ENCODE measurements at places on chromosomes 3 and 15.

DNA sequence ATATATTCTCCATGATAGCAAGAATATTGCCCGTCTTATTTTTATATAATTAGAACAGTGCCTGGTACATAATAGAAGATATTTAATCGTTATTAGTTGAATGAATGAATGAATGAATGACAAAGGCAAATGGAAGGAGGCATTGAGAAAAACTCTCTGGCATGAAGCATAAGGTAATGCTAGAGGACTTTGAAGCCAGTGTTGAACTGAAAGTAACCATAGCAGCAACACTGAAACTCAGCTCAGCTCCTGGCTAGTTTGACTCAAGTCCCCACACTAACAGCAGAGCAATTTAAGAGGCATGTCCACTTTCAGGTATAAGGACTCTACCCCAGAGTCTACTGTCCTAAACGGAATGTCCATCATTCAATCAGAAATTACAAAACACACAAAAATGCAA, 227.0 kb downstream of the CPNE4 start:
- DNase-seq = no peak

- DNase-seq = no peak
These were observed 129.9 kb upstream of the UBE3A start for GRCh38 chr15:25568751-25569150.

GRCh38 chr15:64774629-64775493, 528 bp downstream of the RBPMS2 start:
- DNase-seq = no peak

DNA sequence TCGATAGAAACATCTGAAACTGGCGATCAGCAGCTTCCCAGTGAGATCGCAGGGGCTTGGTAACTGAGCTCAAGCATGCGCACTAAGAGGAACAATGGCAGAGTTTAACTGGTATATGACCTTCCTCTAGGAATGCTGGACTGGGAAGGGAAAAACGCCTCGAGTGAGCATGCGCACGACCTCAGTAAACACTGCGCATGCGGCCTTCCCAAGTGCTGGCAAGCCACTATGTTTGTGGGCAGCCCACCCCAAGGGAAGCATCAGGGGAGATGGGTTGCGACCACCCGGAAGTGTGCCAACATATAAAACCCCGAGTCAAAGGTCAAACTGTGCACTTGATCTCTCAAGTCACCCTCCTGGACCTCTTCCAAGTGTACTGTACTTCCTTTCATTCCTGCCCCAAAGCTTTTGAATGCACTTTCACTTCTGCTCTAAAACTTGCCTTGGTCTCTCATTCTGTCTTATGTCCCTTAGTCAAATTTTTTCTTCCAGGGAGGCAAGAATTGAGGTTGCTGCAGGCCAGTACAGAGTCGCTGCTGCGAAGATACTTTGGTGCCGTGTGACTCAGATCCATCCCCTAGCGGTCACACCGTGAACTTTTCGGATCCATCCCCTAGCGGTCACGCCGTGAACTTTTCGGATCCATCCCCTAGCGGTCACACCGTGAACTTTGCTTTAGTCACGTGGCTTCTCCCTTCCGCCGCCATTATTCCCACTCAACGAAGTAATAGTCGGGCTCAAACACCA, 243.3 kb downstream of the FAM43A start:
- no peak for DNase-seq

DNA sequence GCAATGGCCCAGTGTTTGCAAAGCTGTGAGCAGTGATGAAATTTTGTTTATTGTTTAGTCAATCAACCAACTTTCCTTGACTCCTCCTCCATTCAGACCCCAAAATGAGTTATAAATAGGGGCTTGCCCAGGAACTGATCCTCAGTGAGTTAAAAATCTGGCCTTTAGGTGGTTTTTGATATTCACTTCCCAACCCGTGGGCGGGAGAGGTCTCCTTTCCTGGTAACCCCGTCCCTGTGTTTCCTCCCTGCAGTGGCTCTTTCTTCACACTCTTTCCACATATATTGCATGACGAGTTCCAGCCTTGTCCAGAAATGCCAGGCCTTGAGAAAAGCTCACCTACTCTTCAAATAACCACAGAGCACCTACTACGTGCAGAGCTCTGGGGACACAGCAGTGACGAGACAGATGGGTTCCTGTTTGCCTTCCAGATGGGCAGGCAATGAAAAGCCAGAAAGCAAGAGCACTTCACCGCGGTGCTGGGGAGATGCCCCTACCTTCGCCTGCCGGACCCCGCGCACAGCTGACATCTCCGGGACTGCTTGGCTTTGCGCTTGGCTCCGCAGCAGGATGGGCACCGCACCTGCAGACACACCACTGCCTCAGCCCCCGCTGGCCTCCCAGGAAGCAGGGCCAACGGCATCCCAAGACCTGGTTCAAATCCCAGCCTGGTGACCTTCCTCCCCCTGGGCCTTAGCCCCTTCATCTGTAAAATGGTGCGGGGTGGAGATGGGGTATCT, 17.2 kb downstream of the SSUH2 start:
- DNase-seq = no peak

GRCh38 chr3:195587406-195587805, 3.7 kb upstream of the APOD start:
- DNase-seq = no peak

GRCh38 chr15:60353245-60353920, 44.4 kb downstream of the ANXA2 start:
- no peak for DNase-seq

GRCh38 chr3:138944929-138945708, 1.8 kb downstream of the FOXL2 start:
- DNase-seq = no peak

- DNase-seq = no peak
These were observed 203.8 kb downstream of the RPLP1 start for GRCh38 chr15:69656271-69657030.

- peak; percentile 26 for DNase-seq
These were observed 161.0 kb downstream of the TCF12 start for GRCh38 chr15:57079446-57079845.

- no peak for DNase-seq
These were observed 65.6 kb downstream of the ZNF609 start for GRCh38 chr15:64525828-64526530.

GRCh38 chr3:159654183-159655134, 334.2 kb upstream of the IL12A start:
- no peak for DNase-seq

DNA sequence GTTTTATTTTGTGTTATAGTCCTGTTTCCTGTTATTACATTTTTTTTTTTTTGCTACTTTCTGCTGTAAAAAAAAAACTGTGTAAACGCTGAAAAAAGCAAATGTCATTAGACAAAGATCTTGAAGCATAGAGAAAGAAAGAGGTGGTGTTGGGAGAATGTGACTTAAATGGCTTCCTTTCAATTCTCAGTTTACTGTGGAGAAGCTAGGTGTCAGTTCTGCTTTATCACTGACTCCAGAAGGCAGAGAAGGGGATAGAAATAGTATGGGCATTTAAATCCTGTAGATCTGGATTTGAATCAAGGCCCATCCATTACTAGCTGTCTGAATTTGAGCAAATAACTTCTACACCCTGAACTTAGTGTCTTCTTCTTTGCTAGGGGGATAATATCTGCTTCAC, 23.0 kb downstream of the PPM1L start:
- no peak for DNase-seq

DNA sequence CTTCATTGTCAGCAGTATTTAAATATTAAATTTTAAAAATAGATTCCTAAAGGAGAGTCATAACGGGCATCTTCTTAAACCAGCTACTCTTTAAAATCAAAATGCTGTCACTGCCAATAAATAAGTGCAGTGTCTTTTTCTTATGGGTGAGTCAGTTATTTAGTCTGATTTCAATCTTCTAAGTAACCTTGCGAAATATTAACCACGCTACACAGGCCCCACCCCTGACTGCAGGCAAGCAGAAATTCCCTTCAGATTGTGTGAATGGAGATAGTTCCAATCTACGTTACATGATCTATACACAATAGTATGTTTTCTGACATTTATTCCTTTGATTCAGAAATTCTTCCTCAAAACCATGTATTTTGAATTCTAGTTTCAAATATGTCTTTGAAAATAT, 141.5 kb downstream of the GADL1 start:
- no peak for DNase-seq

DNA sequence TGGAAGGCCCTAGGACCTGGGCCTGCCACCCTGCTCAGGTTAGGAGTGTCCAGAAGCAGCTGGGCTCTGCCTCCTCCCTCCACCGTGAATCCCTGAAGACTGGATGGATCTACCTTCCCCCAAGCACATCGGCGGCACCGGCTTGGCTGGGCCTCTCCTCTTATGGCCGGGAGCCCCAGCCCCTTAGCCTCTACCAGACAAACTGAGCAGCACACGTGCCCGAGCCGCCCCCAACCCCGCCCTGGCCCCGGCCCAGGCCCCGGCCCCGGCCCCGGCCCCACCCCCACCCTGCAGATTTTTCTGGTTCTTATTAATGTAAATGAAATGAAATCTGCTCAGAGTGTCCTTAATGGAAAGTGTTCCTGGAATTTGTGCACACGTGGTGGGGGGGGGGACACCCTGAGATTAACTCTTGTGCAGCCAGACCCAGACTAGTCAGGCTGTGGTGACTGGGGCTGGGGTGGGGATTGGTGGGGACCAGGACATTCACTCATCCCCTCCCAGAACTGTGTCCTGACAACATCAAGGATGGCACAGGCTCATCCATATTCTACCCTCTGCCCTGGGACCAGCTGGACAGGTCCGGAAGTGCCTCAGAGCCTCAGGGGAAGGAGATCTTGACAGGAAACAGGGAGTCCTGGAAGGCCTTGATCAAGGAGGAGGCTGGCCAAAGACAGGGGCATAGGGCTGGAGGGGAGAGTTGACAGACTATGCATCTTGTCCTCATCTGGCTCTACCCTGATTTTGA, 30.9 kb upstream of the SEMA3F start:
- no peak for DNase-seq

DNA sequence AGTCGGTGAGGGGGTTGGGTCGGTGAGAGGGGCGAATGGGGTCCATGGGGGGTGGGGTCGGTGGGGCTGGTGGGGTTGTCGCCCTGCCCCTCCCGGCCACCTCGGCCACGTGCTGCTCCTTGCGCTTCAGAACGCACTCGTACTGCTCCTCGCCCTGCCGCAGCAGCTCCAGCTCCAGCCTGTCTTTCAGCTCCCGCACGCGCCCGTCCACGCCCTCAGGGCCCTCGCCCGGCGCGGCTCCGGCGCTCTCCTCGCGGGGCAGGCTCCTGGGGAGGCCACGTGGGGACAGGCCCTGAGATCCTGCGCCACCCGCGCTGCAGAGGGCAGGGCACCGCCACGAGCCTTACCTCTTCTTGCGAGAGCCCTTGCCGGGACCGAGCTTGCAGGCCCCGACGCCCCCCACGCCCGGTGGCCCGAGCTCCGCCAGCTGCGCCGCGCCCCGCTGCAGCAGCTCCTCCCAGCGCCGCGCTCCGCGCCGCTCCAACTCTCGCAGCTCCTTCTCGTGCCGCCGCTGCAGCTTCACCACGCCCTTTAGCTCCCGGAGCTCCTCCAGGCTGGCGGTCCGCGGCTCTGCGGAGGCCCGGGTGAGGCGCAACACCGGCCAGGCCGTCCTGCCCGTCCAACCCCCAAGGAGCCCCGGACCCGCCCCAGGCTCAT, 8.2 kb upstream of the ANKRD63 start:
- DNase-seq = no peak

- no peak for DNase-seq
These were observed 99.0 kb upstream of the MEF2A start for GRCh38 chr15:99466701-99467337.

GRCh38 chr15:41852736-41853590, 14.3 kb downstream of the PLA2G4B start:
- DNase-seq = no peak

GRCh38 chr3:51353131-51353530, 32.0 kb upstream of the MANF start:
- no peak for DNase-seq

GRCh38 chr3:153158961-153159735, 2.9 kb upstream of the RAP2B start:
- DNase-seq = no peak

GRCh38 chr3:73451301-73451944, 173.3 kb downstream of the PDZRN3 start:
- no peak for DNase-seq

- DNase-seq = no peak
These were observed 66.6 kb downstream of the EOMES start for GRCh38 chr3:27655547-27655946.

DNA sequence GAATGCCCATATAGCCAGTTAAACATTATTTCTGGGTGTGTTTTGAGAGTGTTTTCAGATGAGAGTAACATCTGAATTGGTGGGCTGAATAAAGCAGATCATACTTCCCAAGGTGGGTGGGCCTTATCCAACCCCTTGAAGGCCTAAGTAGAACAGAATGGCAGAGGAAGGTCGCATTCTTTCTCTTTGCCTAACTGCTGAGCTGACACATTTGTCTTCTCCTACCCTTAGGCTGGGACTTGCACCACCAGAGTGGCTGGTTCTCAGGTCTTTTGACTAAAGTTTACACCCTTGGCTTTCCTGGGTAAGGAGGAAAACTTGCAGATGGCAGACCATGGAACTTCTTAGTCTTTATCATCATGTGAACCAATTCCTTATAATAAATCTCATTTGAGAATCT, 85.8 kb upstream of the TNFAIP8L3 start:
- no peak for DNase-seq

DNA sequence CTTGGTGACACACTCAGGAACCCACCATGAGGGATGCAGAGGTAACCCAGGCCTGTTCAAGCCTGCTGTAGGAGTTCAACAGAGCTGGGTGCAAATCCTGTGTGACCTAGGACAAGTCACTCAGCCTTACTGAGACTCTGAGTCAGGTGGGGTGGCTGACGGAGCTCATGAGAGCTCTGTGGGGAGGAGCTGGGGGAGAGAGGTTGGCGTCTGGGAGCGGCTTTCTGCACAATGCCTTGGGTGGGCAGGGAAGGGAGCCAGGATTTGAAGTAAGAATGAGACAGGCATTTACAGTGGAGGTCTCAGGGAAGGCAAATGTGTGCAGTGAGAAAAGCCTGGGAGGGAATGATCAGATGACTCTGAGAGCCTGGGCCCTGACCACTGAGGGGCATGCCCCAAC, 18.3 kb downstream of the C3orf18 start:
- no peak for DNase-seq

DNA sequence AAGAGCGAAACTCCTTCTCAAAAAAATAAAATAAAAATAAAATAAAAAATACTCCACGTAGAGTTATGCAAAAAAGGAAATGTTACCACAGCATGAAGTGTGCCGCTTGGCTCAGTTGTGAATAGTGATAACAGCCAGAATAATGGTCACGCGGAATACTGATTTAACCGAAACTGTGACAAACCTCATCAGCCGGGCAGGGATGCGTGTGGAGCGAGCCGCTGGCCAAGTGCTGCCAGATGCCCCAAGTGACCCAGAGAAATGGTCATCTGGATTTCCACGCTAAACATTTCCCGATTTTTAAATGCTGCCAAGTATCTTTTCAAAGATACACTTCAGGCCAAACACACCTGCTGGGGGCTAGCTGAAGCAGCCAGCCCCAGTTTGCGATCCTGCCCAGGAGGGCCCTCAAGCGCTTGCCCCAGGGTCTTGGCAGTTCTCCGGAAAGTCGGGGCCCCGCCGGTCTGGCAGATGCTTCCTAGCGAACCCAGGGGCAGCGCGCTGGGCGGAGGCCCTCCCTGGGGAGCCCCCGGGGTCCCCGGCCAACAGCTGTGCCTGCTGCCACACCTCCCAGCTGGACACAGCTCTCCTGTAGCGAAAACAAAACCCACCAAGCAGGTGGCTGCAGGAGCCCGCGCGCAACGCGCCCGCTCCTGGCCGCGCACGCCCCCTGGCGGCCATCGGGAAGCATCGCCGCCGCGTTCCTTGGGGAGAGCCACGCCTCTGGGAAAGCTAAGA, 35.1 kb downstream of the CMTM6 start:
- DNase-seq = peak; percentile 82

- no peak for DNase-seq
These were observed 264.6 kb downstream of the ZIC4 start for GRCh38 chr3:147141516-147142288.
